ENCODE measurements at places on chromosomes 12 and 14.

DNA sequence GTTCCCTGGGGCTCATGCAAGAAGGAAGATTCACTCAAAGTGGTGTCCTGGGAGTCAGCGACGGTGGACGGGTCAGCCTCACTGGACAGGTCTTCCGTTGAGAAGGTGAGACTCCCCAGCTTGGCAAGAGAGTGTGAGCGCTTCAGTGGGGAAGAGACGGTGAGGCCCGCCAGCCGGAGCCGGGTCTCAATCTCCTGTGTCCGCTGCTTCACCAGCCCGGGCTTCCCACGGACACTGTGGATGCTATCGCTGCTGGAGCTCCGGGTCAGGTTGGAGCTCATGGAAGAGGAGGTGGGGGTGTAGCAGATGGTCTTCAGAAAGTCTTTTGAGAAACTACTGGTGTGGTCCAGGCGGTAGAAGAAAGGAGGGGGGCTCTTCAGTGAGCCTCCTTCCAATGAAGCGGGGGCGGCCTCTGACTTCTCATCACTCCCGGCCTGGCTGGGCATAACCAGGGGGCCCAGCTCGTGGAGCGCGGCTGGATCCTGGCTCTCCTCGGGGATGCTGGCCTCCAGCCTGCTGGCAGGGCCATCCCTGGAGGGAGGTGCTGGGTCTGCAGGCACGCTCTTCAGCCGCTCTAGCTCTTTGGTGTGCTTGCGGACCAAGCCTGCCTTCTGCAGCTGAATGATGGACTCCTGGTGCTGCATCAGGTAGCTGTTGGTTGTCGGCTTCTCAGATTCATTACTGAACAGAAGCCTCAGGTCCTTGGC, 56.9 kb upstream of the CORO1C start:
- no peak for DNase-seq

GRCh38 chr14:103126088-103126872, 3.0 kb downstream of the TNFAIP2 start:
- no peak for DNase-seq

GRCh38 chr12:51242876-51243275, 4.2 kb downstream of the DAZAP2 start:
- DNase-seq = peak; percentile 85

- DNase-seq = no peak
Measured at GRCh38 chr12:117603316-117604113, 242.1 kb upstream of the NOS1 start.

GRCh38 chr14:29601616-29602015, 326.0 kb downstream of the PRKD1 start:
- DNase-seq = no peak

DNA sequence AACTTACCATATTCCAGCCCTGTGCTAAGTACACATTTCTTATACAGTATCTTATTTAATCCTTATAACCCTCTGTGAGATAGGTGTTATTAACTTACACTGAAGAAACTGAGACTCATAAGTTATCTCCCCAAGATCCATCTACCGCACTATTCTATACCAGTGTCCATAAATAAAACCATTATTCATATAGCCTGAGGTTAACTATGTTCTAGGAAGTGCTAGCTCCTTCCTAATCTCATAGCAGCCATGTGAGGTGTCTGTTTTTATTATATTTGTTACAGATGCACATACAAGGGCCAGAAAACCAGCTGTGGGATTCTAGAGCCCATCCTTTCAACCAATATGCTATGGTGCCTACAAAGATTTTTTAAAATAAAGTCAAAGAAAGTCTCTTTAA, 100.3 kb upstream of the RAP1B start:
- no peak for DNase-seq

GRCh38 chr14:96710060-96710666, 87.0 kb upstream of the VRK1 start:
- DNase-seq = no peak

GRCh38 chr12:5364036-5364770, 67.7 kb upstream of the NTF3 start:
- DNase-seq = no peak

Data from suppressor macrophage (primary cell).